ENCODE measurements at places on chromosomes 3 and 15.

- no peak for DNase-seq
These were observed 30.4 kb upstream of the LRIG1 start for GRCh38 chr3:66531256-66531655.

- DNase-seq = no peak
These were observed 340.4 kb upstream of the KCNMB2 start for GRCh38 chr3:178195824-178196223.

GRCh38 chr3:58350627-58351013 is 17.9 kb downstream of the PXK start:
- DNase-seq = no peak

GRCh38 chr15:50783895-50784294 is 18.4 kb upstream of the SPPL2A start:
- no peak for DNase-seq

GRCh38 chr3:194744826-194745225 is 59.1 kb downstream of the FAM43A start:
- DNase-seq = no peak

DNA sequence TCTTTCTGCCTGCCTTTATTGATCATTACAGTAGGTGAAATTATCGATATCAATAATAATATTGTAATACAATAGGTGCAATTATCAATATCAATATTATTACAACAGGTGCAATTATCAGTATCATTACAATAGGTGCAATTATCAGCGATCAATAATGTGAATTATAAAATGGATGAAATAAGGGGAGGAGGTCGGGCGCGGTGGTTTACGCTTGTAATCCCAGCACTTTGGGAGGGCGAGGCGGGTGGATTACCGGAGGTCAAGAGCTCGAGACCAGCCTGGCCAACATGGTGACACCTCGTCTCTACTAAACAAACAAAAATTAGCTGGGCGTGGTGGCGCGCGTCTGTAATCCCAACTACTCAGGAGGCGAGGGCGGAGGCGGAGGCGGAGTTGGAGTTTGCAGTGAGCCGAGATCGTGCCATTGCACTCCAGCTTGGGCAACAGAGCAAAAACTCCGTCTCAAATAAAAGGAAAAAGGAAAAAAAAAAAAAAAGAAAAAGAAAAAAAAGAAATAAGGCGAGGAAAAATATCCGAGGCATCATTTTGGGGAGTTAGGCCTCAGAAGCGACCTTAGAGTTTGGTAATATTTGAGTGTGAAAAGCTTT is 611 bp upstream of the BNIP2 start:
- DNase-seq = peak; percentile 75

GRCh38 chr15:67120839-67121643 is 55.6 kb downstream of the SMAD3 start:
- peak; percentile 91 for DNase-seq

GRCh38 chr3:13224967-13225366 is 151.7 kb upstream of the IQSEC1 start:
- no peak for DNase-seq

DNA sequence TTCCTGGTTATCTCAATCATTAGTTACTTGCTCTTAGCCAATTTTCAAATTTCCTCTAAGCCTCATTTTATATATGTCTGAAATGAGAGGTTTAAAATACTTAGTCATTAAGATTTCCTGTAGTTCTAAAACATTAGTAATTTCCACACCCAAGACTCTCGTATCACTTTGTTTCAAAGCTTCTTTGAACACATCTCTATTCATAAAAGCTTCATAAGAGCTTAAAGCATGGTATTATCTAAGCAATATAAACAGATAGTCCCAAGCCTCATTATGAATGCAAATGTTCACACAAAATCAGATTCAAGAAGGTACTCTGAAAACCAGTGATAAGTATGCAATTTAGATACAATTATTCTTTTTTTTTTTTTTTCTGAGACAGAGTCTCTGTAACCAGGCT is 217.0 kb downstream of the FMN1 start:
- DNase-seq = no peak

DNA sequence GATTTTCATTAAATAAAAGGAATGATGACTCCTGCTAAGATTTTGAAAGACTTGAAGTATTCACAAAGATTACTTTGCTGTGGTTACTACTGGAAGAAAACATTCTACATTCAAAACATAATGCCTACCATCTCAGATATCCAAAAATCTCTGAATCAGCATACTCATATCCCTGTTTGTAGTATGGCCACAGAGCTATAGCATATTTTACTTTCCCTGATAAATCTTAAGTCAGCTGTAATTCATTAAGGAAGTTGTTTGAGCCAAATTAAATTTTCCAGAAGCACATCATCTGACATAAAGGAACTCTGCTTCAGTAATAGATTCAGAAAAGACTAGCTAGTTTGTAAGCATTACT is 942.0 kb downstream of the ROBO1 start:
- no peak for DNase-seq

GRCh38 chr3:10331320-10331719 is 10.4 kb upstream of the SEC13 start:
- DNase-seq = no peak

GRCh38 chr15:72790302-72790910 is 6.8 kb upstream of the ADPGK start:
- no peak for DNase-seq

GRCh38 chr3:10160925-10161324 is 3.8 kb upstream of the IRAK2 start:
- DNase-seq = no peak

GRCh38 chr15:62269504-62269903 is 104.4 kb upstream of the C2CD4B start:
- DNase-seq = no peak

- DNase-seq = no peak
These were observed 59.2 kb downstream of the RFX7 start for GRCh38 chr15:56184516-56184915.

DNA sequence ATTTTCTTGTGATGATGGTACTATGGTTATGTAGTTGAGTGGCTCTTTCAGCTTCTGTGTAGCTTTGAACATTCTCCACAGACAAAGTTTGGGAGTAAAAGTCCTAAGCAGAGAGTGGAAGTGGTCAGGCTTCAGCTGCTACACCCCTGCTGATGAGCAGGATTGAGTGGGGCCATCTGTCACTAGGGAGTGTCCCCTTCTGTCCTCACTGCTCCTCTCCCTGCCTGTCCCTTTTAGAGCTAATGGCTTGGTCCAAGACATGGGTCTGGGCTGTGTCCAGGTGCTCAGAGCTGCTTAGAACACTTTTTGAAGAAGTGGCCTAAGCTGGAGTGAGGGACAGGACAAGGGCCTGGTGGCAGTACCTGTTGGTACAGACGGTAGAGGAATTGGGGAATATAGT is 15.1 kb downstream of the MYZAP start:
- no peak for DNase-seq

GRCh38 chr15:90060797-90061196 is 41.5 kb downstream of the IDH2 start:
- no peak for DNase-seq
